ENCODE measurements at places on chromosomes 16 and 17.

DNA sequence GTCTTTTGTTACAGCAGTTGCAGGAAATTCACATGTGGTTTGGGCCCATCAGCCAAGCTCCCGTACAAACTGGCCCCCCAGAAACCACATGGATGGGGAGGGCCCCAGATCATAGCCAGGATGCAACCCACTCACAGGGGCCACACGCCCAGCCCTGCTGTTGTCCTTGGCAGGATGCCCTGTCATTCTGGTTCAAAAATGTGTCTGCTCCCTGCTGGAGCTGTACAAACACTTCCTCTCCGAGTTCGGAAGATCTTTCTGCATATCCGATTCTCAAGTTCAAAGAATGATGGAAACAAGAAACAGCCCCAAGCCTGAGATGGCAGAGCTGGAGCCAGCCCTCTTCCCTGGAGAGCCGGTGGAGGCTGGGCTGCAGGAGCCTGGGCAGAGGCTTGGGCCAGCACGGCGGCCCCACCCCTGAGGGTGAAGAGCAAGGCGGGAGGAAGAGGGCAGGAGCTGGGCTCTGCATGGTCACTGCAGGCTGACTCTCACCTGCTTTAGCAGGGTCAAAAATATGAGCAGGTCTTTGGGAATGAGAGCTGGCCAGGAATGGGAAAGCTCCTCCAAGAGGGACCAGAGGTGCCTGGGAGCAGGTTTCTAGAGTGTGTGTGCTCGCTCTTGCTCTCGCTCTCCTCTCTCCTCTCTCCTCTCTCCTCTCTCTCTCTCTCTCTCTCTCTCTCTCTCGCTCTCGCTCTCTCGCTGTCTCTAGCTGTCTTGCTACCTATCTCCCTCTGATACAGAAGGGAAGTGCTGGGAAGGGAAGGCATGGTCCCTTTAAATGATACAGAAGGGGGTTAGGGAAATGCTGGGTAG, 34.7 kb upstream of the ENPP7 start:
- peak; percentile 25 for DNase-seq

- DNase-seq, result no peak
Observed at GRCh38 chr17:70609566-70609965, 440.2 kb downstream of the KCNJ2 start.

DNA sequence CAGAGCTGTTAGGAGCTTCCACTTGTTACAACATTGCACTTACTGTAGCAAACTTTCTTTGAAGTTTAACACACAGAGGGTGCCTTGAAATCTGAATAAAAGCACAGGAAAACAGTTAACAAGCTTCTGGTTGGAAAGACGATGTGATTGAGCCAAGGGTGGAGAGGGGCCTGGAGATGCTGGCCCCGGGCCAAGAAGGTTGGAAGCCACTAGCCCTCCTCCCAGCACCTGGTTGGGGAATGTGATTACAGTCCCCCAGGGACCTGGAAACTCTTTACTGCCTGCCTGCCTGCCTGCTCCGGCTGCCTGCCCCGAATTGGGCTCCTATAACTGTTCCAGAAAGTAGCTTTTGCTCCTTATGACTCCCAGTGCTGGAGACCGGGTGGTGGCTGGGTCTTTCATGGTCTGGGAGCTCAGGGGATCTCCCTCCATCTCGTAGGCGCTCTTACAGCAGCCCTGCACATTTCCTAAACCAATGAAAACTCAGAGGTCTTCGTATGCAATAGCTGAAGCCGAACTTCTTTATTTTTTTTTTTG, 48.0 kb upstream of the ZFHX3 start:
- DNase-seq, result peak; percentile 14

- no peak for DNase-seq
Observed at GRCh38 chr16:13453938-13454553, 465.9 kb upstream of the ERCC4 start.

DNA sequence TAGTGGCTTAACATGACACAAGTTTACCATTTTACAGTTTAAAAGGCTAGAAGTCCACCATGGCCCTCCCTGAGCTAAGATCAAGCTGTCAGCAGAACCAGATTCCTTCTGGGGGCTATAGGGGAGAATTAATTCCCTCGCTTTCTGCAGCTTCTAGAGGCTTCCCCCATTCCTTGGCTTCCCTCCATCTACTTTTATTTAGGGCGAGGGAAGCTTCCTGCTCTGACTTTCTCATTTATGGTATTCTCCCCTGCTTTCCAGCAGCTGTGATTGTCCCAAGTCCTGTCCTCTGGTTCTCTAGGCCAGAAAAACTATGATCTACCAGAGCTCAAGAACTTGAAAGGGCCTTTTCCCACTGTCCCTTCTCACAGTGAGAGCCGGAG, 4.3 kb downstream of the CETP start:
- DNase-seq, result no peak

GRCh38 chr17:72682605-72683004, 409.9 kb downstream of the SLC39A11 start:
- DNase-seq, result no peak

- no peak for DNase-seq
Observed at GRCh38 chr17:12386225-12386624, 279.5 kb upstream of the MYOCD start.

GRCh38 chr17:13273806-13274205, 256.0 kb upstream of the ELAC2 start:
- no peak for DNase-seq

DNA sequence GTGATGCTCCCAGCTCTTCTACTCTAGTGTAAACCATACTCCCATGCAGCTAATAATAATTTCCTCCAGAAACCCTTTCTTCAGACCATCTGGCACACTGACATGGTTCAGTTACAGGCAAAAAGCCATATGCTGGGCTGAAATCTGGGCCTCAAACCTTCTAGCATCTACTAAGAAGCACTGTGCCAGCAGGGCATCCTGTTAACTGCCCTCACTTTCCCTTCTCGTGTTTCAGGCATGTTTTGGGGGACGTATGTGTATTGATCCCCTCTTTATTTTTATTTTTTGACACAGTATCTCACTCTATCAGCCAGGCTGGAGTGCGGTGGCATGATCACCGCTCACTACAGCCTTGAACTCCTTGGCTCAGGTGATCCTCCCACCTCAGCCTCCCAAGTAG, 33.3 kb downstream of the STAT5A start:
- no peak for DNase-seq

- DNase-seq, result no peak
Observed at GRCh38 chr17:76727745-76728456, 1.3 kb downstream of the METTL23 start.

GRCh38 chr17:79011451-79012147, 2.0 kb upstream of the CANT1 start:
- DNase-seq, result no peak

GRCh38 chr17:78407387-78408000, 29.0 kb downstream of the PGS1 start:
- no peak for DNase-seq

- peak; percentile 23 for DNase-seq
Observed at GRCh38 chr17:75808905-75809621, 24.5 kb downstream of the UNK start.

DNA sequence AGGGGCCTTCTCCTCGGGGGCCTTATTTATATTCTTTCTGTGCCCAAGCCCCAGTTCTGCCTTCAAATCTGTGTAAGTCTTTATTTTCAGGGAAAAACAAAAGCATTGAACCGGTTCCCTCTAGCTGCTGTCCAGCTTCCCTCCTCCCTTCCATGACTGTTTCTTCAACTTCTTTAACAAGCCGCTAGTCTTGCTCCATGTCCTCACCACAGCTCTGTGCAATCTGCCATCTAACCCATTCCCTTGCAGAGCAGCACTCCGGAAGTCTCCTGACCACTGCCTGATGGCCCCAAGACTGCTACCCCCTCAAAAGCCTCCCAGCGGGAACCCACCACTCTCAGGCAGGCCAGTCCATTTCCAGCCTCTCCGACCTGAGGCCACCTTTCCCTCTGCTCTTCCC, 16.9 kb downstream of the EMC8 start:
- no peak for DNase-seq

GRCh38 chr16:83692224-83692623, 115.6 kb upstream of the HSBP1 start:
- DNase-seq, result no peak

GRCh38 chr16:10113248-10113647, 69.0 kb downstream of the GRIN2A start:
- no peak for DNase-seq

GRCh38 chr17:45965812-45966211, 33.2 kb upstream of the STH start:
- no peak for DNase-seq

DNA sequence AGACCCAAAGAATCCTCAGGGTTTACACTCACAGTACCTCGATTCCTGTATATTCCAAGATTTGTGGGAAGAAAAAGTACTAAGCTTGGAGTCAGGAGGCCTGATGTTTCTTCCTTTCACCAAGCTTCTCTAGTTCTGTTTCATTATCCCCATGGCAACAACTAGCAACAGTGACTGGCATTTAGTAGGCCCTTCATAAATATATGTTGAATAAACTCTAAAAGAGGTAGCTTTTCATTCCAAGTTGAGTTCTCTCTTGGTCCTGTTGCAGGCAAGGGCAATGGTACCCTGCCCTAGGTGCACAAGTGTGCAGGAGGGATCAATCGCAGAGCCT, 527 bp upstream of the UBE2Z start:
- no peak for DNase-seq
